H4 (cell line): ENCODE measurements at places on chromosomes 12 and 14. TPM values are rescaled to one million over a fixed set of nuclear protein-coding genes. Genes with fewer than 3 reads are reported as not detected.

GRCh38 chr12:98998697-98999299, 353.7 kb downstream of the APAF1 start:
- DNase-seq, result peak; percentile 30

GRCh38 chr12:132398386-132398991, 69.1 kb upstream of the GALNT9 start:
- DNase-seq, result no peak

- no peak for DNase-seq
Measured at GRCh38 chr12:62215506-62215905, 44.7 kb upstream of the USP15 start.

Gene NYNRIN
- total RNA-seq, result 0.14 and 0.21 TPM in 2 replicates

DNA sequence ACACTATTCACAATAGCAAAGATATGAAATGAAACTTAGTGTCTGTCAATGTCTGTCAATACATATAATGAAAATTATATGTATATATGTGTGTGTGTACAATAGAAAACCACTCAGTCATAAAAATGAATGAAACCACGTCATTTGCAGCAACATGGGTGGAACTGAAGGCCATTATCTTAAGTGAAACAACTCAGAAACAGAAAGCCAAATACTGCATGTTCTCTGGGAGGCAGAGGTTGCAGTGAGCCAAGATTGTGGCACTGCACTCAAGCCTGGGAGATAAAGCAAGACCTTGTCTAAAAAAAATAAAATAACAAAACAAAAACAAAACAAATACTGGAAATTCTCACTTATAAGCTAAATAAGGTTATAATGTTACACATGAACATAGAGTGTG, 16.7 kb upstream of the E2F7 start:
- DNase-seq, result no peak
